Cardiac fibroblast (primary cell): ENCODE measurements at places on chromosomes 2 and 18.

GRCh38 chr2:60309941-60310660 lies 243.4 kb downstream of the BCL11A start:
- no peak for DNase-seq

DNA sequence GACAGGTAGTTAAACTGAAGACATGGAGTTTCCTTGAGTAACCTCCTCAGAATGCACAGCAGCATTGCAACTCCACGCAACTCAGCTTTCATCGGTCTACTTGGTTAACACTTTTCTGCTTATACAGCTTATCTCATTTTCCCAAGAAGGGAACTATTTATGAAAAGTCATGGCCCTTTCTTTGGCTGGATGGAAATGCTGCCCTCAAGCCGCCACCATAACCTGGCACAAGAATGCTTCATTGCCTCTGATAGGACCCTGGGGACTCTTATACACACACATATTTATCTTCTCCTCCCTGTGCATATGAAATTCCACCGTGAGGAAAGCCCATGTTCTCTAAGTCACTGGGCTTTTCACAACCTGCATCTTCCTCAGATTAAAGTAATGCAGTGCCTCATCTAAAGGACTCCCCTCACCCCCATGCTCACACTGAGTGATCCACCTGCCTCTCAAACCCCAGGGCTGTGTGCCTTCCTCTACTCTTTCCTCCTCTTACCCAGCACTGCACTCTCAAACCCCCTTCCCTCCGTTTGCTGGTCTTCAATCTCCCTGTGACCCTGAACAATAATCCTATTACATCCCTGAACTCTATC lies 192.0 kb upstream of the HNRNPA3 start:
- no peak for DNase-seq

DNA sequence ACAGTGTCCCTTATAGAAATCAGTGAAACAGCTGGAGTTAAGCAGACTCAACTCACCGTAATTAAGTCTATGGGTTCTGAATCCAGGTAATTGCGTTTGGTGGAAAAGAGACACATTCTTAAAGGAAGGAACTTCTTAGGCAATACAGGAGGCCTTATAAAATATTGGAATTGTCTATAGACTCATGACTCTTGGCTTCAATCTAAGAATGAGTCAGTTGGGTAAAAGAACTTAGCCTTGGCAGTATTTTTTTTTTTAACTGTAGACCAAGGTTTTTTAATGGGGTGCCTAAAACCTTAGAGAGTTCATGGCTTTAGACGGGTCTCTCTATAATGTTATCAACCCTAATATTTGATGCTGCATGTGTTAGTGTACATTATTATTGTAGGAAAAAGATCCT lies 47.6 kb downstream of the CCDC85A start:
- DNase-seq: peak; percentile 49

GRCh38 chr2:170077830-170078569 lies 99.9 kb upstream of the MYO3B start:
- no peak for DNase-seq

DNA sequence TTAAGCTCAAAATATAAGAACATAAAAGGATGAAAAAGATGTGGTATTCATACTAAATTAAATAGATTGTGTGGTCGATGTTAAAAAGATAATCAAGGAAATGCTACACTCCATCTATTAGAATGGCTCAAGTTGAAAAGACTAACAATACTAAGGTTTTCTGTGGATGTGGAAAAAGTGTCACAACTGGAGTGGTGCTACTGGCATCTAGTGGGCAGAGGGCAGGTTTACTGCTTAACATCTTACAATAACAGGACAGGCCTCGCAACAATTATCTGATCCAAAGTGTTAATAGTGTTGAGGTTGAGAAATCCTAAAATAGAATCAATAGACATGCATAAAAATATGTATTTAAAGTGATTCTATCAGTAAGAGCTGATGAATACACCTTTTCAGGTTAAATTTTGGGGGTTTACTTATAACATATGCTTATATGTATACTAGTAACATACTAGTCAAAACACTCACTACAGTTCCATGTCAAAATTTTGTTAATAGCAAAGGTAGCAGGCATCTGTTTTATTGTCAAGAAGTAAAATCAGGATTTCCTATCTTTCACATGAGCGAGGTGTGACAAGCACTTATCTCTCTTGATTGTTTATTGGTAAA lies 91.5 kb upstream of the TMEFF2 start:
- peak; percentile 79 for DNase-seq

GRCh38 chr2:37357530-37357929 lies 13.1 kb downstream of the QPCT start:
- DNase-seq: no peak

- no peak for DNase-seq
Observed at GRCh38 chr2:152093464-152093863, 5.4 kb downstream of the CACNB4 start.

GRCh38 chr18:36412778-36413177 lies 115.3 kb downstream of the FHOD3 start:
- peak; percentile 56 for DNase-seq

DNA sequence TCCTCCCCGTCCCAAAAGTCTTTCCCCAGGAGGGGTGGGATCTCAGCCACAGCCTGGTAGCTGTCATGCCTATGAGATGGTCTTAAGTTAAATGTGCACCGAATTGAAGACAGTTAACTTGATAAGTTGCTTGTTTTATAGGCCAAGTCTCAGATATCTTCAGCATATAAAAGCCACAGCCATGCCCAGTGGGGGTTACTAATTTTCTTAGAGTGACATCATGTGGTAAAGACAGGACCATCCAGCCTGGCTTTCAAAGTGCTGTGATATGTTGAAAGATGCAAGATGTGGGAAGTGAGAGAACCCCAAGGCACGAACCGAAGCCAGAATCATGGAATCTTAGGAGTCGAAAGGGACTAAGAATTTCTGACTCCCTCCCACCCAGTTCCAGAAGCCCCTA lies 42.1 kb upstream of the FAM124B start:
- DNase-seq: no peak

DNA sequence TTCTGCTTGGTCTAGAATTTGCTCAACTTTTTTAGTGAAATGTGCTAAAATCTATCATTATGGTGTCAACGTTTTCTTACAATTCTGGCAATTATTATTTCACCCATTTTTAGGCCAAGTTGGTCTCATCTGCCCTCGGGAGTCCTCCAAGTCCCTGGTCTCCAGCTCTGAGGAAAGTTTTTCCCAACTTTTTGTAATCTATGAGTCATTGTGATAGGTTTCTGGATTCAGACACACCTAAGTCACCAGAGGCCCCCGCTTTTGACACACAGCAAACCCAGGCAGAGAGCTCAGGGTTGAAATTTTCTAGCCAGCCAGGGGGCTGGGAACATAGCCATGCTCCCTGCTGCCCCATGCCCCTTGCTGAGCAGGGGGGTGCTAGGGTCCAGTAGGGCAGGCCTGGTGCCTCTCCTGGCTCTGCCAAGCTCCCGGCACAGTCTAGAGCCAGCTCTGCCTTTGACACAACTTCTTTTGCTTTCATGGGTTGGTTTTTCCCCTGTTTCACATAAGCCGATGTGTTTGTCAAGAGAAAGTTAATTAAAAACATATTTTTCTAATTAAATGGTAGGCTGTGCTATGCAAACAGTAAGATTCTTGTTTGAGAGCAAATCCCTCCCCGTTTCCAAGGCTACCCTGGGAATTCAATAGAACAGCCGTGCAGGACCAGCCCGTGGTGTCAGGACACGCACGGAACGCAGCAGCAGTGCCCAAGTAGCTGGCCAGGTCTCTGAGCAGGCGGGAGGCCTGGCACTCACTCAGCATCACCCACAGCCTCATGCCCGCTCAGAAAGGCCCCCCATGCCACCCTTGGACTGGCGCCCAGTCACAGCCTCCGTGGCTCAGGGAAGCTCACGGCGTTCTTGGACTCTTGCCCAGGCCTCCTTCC lies 25.5 kb upstream of the SNED1 start:
- DNase-seq: peak; percentile 34

GRCh38 chr2:105541189-105542050 lies 142.6 kb upstream of the FHL2 start:
- DNase-seq: no peak

GRCh38 chr2:160406591-160407392 lies 86.8 kb downstream of the RBMS1 start:
- peak; percentile 83 for DNase-seq

GRCh38 chr18:56319953-56320352 lies 318.4 kb downstream of the TXNL1 start:
- DNase-seq: no peak

GRCh38 chr2:221289846-221290245 lies 282.3 kb downstream of the EPHA4 start:
- no peak for DNase-seq

- DNase-seq: no peak
Observed at GRCh38 chr2:9778471-9779316, 64.6 kb upstream of the TAF1B start.

DNA sequence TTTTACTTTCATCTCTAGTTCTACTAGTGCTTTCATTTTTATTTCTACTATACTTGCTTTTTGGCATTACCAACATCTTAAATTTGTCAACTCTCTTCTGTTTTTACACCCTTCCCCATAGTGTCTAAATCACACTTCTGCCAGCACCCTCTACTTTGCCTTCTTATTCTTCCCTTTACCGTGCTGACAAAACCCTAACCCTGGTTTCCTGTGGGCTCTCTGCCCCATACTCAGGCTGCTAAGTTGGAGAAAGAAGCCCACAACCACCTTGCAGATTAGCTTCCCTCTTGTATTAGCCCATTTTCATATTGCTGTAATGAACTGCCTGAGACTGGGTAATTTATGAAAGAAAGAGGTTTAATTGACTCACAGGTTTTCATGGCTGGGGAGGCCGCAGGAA lies 24.8 kb downstream of the GIGYF2 start:
- DNase-seq: no peak

DNA sequence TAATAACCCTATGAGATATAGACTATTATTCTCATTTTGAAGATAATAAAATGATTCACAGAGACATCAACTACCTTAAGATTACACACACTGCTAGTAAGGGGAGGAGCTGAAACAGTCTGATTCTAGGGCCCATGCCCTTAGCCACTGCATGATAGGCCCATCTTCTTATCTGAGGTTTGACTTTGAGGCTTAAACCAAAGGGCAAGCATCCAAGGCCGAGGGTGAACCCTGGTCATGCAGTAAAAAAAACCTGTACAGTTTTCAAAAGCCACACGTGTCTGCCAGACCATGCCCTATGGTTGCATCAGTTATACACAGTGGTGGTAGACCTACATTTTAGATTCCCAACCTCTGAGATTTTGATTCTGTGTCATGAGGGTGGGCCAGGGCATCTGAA lies 44.8 kb downstream of the POLE4 start:
- peak; percentile 59 for DNase-seq
